Activated CD4-positive, alpha-beta T cell treated with anti-CD3 and anti-CD28 coated beads, Interleukin-2, amount 10 ng/mL, durations not matched to agents 7 days and 5 days (primary cell): ENCODE measurements at places on chromosomes 2 and 18.
A peak's percentile ranks its signal among the peaks of the same experiment; 100 is the strongest.

DNA sequence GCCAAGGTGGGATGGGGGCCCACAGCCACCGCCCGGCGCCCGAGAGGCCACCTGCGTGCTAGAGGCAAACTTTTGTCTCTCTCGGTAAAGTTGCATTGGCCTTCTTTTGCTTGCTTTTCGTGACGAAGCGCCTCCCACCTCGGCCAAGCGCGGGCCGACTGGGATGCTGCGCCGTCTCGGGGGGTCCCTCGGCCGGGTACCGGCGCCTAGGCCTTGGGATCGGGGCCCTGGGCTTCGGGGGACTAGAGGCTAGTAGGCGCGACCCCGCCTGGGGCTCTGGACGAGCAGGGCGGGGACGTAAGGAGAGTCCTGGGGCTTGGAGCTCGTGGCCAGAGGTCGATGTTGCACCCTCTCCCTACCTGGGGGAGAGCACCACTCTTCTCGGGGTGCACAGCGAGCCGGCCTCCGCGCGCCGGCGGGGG is 545 bp downstream of the GLI2 start:
- no peak for DNase-seq

DNA sequence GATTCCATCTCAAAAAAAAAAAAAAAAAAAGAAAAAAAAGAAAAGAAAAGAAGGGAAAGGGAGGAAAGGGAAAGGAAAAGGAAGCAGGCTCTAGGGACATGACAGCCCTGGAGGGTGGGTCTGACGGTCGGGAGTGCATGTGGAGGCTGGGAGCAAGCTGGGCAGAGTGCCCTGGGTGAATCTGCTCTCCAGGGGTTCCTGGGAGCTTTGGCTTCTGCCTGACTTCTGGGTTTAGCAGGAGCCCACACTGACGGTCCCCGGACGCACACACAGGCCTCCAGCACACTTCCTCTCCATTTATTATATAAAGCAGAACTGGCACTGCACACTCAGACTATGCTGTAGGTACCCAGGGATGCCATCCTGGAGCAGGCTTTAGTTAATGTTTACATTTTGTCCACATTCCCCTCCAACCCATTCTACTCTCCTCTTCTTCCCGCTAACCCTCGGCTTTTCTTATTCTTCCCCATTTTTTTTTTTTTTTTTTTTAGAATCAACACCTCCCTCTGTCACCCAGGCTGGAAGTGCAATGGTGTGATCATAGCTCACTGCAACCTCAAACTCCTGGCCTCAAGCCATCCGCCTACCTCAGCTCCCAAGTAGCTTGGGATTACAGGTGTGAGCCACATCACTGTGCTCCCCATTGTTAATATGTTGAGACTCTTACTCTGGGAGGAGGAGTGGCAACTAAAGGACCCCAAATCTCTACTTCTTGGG is 151.1 kb upstream of the SLC1A4 start:
- no peak for DNase-seq

- DNase-seq: no peak
Measured at GRCh38 chr18:29157057-29157780, 980.3 kb upstream of the CDH2 start.

- peak; percentile 24 for DNase-seq
Measured at GRCh38 chr2:8488001-8488738, 193.7 kb upstream of the ID2 start.

DNA sequence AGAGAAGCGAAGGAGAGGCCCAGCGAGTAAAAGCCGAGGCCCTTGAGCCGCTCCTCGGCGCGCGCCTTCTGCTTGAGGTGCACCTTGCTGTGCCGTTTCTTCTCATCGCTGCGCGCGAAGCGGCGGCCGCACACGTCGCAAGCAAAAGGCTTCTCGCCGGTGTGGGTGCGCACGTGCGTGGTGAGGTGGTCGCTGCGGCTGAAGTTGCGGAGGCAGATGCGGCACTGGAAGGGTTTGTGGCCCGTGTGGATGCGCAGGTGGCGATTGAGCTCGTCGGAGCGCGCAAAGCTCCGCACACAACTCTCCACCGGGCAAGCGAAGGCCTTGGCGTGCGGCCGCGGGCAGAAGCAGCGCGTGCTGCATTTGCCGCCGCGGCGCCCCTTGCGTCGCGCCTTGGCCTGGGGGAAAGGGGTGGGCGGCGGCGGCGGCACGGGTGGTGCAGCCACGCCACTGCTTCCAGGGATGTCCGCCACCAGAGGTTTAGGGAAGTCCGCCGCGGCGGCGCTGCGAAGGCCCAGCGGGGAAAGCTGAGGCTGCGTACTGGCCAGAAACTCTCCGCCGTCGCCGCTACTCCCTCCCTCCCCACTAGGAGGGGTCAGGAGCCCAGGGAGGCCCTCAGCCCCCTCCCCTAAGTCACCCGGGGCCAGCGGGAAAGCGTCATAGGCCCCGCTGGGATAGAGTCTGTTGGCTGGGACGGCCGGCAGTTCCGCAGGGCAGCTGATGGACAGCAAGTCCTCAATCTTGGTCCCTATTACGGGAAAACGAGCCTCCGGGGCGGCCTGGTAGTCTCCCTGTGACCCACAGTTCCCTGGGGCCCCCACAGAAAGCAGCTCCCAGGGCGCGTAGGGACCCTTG is 1.7 kb downstream of the EGR4 start:
- DNase-seq: no peak

DNA sequence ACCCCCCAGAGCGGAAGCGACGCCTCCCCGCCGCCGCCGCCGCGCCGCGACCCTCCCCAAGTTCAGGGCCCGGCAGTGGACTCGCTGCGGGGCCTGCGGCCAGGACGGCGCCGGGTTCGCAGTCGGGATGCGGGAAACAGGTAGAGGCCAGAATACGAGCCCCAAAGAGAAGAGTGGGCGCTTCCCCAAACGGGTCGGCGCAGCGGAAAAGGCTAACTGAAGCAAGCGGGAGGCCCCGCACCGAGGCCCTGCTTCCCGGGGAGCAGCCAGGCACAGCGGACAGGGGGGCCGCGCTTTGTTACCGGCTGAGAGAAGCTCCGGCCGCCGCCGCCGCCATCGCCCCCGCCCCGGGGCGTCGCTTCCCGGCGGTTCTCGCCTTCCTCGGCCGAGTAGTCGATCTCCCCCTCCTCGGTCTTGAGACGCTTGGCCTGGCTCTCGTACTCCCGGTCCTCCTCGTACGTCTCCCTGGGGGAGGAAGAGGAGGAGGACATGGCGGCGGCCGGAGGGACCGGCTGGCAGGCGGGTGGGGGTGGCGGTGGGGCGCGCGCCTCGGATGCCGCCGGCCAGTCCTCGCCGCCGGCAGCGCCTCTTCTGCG is 494 bp downstream of the HNRNPLL start:
- DNase-seq: peak; percentile 39

DNA sequence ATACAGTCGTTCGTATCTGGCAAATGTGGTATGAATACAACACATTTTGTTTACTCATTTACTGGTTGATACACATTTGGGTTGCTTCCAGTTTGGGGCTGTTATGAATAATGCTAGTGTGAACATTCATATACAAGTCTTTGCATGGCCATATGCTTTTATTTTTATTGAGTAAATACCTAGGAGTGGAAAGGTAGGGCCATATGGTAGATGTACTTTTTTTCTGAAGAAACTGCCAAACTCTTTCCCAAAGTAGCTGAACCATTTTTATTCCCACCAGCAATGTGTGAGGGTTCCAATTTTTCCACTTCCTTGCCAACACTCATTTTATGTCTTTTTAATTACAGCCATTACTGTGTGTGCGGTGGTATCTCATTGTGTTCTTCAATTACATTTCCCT is 496.2 kb upstream of the NRXN1 start:
- no peak for DNase-seq

DNA sequence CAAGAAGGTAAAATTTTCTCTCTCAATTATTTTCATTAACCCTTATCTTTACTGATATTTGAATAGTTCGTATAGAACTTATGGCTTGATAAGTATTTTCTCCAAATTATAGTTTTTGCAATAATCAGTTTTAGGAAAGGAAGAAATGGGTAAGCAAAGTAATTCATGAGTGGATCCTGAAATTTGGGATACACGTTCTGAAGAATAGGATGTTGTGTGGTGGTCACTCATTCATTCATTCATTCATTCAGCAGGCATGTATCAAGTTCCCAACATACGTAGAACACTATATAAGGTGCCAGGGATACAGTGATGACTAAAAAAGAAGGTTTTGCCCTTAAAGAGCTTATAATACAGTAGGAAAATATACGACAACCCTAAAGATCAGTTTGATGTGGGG is 95.4 kb downstream of the PTRHD1 start:
- DNase-seq: no peak

DNA sequence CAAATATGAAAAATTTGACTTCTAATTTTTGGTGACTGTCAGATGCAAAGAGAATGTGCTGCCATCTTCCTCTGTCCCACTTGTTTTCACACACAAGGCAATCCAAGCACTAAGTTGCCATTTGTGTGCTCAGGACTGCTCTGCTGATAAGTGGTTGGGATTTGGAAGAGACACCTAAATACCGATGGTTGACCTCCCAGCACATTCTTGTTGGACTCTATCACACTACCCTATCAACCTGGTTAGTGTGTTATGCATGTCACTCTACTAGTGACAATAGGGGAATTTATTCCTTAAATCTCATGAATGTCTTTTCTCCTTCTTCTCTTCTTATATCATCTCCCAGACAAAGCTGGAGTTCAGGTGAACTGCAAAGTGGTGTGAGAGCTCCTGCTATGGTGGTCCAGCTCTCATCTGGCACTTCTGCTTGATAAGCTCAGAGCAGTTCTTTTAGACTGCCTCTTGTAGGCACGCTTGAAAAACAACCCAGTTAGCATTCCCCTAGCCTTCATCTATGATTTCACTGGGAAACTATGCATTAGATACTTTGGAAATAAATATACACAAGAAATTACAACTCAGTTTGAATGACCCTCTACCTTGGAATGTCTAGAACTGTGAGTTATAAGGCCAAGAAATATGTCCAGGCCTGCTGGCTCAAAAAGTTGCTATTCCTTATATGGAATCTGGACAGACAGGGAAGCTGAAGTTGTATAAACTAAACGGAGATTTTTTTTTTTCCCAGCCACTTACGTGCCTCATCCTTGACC is 404.8 kb downstream of the MEIS1 start:
- no peak for DNase-seq

GRCh38 chr2:173855661-173856060 is 109.5 kb downstream of the SP3 start:
- no peak for DNase-seq

DNA sequence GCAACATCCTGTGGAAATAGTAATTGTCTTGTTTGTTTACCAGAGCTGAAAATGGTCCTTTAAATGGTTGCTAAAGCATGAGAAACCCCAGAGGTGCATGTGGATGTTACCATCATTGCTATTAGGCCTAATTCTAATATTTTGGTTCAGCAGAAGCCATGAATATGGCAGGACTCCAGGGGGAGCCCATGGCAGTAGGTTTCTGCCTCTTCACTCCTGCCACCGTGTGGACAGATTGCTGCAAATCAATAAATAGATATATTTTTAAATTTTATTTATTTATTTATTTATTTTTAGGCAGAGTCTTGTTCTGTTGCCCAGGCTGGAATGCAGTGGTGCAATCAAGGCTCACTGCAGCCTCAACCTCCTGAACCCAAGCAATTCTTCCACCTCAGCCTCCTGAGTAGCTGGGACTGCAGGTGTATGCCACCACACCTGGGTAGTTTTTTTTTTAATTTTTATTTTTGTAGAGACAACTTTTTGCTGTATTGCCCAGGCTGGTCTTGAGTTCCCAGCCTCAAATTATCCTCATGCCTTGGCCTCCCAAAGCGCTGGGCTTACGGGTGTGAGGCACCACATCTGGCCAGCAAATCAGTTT is 54.9 kb upstream of the CAPN13 start:
- peak; percentile 60 for DNase-seq

GRCh38 chr18:49170925-49171505 is 220.2 kb upstream of the SMAD7 start:
- no peak for DNase-seq

- DNase-seq: no peak
Measured at GRCh38 chr2:124692707-124693106, 667.6 kb downstream of the CNTNAP5 start.

GRCh38 chr2:157672129-157672528 is 43.5 kb upstream of the ACVR1C start:
- DNase-seq: no peak

DNA sequence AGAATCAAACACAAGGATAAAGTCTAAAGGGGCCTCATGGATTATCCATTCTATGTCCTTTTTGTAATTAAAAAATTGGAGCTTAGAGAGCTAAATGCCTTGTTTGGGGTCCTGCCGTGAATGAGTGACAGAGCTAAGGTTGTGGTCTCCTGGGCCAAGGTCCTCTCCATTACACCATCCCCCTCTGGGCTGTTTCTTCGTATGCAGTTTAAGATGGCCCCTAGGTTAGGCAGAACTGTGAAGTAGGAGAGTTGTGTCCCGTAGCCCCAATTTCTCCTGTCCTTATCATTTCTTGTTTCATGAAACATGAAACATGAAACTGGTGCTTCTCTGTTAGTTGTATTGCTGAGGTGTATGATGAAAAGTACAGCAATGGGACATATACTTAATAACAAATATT is 32.9 kb downstream of the CRIM1 start:
- no peak for DNase-seq

GRCh38 chr2:44934038-44934982 is 7.2 kb upstream of the SIX3 start:
- DNase-seq: no peak

GRCh38 chr18:75621818-75622217 is 194.3 kb upstream of the SMIM21 start:
- no peak for DNase-seq

DNA sequence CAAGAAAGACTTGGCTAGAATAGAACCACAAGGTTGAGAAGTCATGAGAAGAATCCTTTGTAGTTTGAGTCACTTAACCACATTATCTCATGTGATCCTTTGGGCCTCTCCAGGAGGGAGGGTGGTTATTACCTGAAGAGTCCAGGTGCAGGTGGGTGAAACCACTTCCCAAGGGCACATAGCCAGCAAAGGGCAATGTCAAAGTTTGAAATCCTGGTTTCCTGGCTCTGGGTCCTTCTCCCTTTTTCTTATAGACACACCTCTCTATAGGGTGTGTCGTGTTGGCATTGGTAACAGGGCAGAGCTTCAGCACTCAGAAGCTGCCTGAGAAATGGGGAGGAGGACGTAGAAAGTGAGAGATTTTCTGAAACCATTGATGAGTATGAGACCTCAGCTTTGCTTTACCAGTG is 137.9 kb downstream of the MGAT5 start:
- no peak for DNase-seq

DNA sequence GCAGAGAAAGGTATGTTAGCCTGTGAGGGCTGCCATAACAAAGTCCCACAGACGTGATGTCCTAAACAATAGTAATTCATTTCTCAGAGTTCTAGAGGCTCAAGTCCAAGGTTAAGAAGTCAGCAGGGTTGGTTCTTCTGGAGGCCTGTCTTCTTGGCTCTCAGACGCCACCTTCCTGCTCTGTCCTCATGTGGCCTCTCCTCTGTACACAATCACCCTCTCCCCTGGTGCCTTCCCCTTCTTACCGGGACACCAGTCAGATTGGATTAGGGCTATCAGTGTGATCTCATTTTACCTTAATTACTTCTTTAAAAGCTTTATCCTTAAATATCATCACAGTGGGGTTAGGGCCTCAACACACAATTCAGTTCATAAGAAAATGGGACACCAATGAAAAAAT is 860.5 kb downstream of the RNF144A start:
- DNase-seq: no peak
